ENCODE measurements at places on chromosomes 16 and 17.

GRCh38 chr17:19017804-19018599 lies 13.4 kb upstream of the FAM83G start:
- no peak for DNase-seq

DNA sequence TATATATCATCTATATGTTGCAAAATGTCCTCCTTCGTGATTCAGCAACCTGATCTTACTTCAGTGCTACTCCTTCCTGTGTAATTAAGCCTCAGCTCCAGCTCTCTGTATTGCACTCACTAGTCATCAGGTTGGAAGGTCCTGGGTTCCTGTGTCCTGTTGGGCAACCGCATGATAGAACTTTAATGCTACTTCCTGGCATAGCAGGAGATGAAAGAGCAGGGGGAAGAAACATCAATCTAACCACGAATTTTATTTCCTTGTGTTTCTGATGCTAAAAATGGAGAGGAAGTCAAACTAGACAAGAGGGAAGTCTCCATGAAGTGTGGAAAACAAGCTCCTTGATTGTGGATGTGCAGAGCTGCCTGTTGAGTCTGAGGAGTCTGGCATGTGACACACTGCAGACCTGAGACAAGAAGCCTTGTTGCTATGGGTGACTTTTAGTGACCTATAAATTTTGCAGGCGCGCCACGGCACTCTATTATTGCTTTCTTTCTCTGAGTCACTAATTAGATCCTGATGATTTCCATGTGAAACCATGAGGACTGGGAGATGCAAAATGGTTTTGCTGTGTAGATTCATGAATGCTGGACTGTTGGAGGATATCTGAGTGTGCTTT lies 25.6 kb downstream of the IGSF6 start:
- peak; percentile 88 for DNase-seq

DNA sequence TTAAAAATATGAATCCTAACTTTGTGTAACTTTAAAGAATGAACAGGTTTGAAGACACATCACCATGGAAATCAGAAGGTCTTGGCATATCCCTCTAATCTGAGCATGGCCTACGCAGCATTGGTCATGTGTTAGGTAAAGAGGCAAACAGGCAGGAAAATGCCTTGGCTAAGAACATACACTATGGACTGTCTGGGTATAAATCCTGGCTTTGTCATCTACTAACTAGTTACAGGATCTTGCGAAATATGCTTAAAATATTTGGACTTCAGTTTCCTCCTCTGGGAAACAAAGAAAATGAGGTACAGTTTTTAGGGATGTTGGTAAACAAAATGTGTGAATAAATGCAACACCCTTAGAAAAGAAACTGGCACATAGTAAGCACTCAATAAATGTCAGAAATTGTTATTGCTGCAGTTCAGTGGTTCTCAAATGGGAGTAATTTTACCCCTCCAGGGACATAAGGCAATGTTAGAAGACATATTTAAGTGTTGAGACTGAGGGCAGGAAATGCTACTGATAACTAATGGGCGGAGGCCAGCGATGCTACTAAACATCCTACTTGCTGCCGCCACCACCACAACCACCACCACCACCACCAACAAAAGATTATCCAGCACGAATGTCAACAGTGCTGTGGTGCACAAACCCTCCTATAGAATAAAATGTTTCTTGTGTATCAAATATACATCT lies 770.8 kb upstream of the SOX9 start:
- no peak for DNase-seq

- no peak for DNase-seq
Measured at GRCh38 chr17:8285270-8286181, 2.9 kb upstream of the RANGRF start.

DNA sequence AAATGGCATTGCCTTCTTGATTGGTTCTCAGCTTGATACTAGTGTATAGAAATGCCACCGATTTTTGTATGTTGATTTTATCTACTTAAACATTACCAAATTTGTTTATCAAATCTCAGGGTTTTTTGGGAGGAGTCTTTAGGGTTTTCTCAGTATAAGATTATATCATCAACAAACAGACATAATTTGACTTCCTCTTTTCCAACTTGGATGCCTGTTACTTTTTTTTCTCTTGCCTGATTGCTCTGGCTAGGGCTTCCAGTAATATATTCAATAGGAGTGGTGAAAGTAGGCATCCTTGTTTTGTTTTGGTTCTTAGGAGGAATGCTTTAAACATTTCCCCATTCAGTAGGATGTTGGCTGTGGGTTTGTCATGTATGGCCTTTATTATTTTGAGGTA lies 29.1 kb downstream of the EFCAB13 start:
- no peak for DNase-seq

- DNase-seq = no peak
Measured at GRCh38 chr17:78628547-78629435, 51.6 kb upstream of the DNAH17 start.

DNA sequence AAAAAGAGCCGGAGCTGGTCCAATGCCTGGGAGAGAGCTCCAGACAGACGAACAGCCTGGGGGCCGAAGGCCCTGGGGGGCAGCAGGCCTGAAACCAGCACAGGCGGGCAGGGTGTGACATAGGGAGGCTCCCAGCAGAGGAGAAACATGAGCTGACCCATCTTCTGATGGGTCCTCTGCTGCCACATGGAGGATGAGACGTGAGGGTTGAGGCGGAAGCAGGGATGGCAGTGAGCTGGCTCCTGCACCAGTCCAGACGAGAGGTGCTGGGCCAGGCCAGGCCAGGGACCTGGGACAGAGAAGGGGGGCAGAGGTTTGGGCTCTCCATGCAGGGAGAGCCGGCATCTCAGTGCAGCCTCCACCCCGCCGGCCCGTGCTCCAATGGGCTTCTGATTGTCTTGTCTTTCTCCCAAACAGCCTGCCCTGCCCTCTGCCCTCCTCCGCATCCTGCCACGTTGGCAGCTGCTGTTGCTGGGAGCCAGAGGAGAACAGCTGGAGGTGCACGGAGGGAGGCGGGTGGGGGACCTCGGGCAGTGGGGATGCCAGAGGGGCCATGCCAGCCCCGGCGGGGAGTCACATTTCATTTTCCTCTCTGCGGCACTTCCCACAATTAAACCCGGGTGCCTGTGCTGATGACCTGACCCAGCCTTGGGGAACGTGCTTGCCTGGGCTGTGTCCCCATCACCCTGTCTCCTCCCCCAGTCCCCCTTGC lies 139.1 kb upstream of the GSE1 start:
- DNase-seq = no peak

- DNase-seq = no peak
Measured at GRCh38 chr16:11476676-11477075, 110.0 kb downstream of the LITAF start.

GRCh38 chr17:72802726-72803125 lies 289.8 kb downstream of the SLC39A11 start:
- no peak for DNase-seq

GRCh38 chr17:29140631-29141513 lies 39.3 kb downstream of the MYO18A start:
- DNase-seq = peak; percentile 90

DNA sequence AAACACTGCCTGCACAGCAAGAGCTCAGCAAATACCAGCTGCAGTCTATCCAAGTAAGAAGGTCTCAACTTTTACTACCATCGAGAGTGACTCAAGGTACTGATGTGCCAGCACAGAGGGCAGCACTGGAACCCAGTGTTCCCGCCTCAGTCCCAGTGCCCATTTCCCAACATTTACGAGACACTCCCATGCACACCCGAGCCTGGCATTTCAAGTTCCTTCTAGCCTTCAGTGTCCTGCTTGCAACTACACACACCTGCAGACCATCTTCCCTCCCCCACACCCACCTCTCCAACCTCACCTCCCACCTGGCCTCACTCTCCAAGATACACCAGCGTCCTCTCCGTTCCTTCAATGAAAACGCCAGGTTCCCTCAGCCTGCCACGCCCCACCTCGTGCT lies 3.2 kb downstream of the KLHDC4 start:
- no peak for DNase-seq

GRCh38 chr17:11644265-11645212 lies 46.3 kb downstream of the DNAH9 start:
- DNase-seq = peak; percentile 87

DNA sequence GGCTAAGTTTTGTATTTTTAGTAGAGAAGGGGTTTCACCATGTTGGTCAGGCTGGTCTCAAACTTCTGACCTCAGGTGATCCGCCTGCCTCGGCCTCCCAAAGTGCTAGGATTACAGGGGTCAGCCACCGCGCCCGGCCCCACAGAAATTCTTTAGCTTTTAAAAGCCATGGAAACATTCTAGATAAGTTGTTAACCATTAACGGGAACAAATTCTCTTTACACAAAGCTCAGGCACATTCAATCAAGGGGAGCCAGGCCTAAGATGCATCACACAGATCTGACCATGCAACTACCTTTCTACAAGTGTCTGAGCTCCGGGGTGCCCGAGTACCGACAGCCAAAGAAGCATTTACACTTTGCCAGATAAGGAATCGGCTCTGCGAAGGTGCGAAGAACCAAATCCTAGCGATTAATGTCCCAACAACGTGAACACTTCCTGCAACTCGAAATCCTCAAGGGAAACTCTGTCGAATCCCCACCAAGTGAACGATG lies 1.0 kb downstream of the EMC8 start:
- DNase-seq = no peak

DNA sequence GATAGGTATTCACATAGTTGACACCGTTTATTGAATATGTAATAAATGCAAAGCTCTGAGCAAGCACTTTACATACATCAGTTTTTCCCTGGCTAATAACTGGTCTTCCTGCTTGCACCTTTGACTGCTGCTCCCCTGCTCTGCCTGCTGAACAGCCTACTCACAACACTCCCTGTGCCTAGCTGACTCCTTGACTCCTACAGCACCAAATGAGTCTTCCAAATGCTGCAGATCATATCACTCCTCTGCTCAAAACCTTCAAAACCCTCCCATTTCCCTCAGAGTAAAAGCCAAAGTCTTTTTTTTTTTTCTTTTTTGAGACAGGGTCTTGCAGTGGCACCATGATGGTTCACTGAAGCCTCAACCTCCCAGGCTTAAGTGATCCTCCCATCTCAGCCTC lies 18.5 kb downstream of the EFCAB3 start:
- DNase-seq = no peak

DNA sequence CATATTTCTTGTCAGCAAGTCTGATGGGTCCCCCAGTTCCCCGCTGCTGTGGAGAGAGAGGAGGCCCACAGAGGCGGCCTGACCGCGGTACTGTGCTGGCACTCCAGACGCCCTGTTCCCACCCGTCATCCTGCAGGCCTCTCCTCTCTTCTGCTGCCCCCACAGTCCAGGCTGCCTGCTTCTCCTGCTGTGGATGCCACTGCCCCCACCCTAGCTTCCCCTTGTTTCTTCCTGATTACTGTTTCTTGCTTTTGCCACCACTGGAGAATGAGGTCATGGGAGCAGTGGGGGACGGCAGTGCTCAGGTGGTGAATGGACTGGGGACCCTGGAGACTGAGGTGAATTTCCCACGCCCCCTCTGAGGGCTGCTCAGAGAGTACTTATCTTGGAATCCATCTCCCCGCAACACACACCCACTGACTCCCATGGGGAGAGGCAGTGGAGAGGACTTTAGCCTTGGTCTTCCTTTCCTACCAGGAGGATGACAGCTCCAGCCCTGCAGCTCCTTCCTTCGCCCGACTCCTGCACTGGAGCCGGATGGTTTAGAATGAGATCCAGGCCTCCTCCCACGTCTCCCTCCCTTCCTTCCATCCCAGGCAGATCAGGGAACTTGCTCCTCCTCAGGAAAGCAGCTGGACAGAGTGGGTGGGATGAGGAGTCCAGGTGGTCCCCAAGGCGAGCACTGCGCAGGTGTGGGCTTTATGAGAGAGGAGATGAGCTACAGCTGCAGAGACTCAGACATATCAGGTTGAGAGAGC lies 60.4 kb downstream of the PLXDC1 start:
- DNase-seq = no peak

All from islet precursor cell (in vitro differentiated cells).